ENCODE measurements at places on chromosomes 6 and 20.

- peak within 1 kb of the TSS; percentile 83 for H3K4me3 ChIP-seq
- peak; percentile 85 for DNase-seq
- peaks cover 24% of the 10 kb centered on the region for H3K4me1 ChIP-seq
- no peak within 1 kb of the TSS for H3K27ac ChIP-seq
Measured at GRCh38 chr20:56358600-56359211, at the start of gene FAM210B. FAM210B (plus strand) TSS chr20:56358974; CDS start chr20:56359006, 32 bp downstream.

- H3K27ac ChIP-seq, result peak overlapping the region; percentile 87
- no peak overlapping the region for H3K4me3 ChIP-seq
- H3K27me3 ChIP-seq, result no peaks in the 10 kb centered on the region
Measured at GRCh38 chr6:13247627-13248026, 80.7 kb downstream of the TBC1D7 start.

DNA sequence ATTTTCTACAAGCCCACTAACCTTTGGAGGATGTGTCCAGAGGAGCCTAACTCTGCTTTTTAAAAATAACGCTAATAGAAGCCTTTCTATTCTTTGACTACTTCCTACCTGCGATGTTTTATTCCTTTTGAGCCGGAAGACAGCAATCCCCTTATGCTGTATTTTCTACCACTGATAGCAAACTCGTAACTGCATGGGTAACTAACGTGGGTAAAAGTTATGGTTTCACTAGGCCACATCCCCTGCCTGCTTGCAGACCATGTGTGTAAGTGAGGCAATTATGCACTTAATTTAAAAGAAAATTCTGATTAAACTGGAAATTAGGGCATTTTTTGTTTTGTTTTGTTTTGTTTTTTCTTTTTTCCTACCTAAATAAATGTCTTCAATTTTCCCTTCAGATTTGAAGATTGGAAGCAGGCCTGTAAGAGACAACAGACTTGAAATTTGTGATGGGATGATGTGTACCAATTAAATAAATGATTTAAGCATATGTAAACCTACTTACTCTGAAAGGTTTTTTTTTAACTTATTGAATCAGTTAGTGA lies 931 bp downstream of the UFL1 start:
- peak overlapping the region; percentile 99 for H3K27ac ChIP-seq
- DNase-seq, result no peak
- H3K27me3 ChIP-seq, result no peaks in the 10 kb centered on the region
- peaks cover 23% of the 10 kb centered on the region for H3K4me1 ChIP-seq

DNA sequence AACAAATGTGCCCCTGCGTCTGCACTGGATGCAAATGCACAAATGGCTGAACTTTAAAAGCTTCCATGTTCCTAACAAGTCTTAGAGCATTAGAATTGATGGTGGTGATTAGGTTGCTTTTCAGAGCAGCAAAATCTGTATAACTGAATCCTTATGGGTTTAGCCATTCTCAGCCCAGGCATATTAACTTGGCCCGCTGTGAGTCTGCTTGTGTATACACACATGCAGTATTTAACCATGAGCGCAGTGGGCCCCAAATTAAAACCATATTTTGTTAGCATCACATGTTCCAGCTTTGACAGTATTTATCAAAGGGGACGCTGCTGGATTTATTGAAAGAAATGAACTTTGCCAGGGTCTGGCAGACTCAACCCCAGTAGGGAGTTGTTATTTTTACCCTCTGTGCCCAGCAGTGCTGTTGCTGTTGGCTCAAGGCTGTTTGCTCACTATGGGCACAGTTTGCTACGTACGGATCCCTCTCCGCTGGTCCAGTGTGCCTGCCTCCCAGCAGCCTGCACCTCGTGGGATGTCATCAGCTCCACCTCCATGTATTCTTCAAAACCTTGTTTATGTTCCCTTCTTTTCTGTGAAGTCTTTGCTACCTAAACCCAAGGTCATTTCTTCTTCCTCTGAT lies 144.7 kb downstream of the QRSL1 start:
- H3K4me3 ChIP-seq, result no peak overlapping the region
- H3K4me1 ChIP-seq, result peaks cover 14% of the 10 kb centered on the region
- H3K27ac ChIP-seq, result 0 out of 2 replicates have a peak overlapping the region, but pooled peaks have one; percentile 73
- H3K27me3 ChIP-seq, result no peaks in the 10 kb centered on the region
- peaks cover 25% of the 10 kb centered on the region for H3K36me3 ChIP-seq

- H3K4me3 ChIP-seq, result no peak overlapping the region
- peak overlapping the region; percentile 73 for H3K27ac ChIP-seq
- no peaks in the 10 kb centered on the region for H3K27me3 ChIP-seq
- peaks cover 16% of the 10 kb centered on the region for H3K36me3 ChIP-seq
- no peak for DNase-seq
Measured at GRCh38 chr6:119052987-119053386, 25.5 kb downstream of the FAM184A start.
